H1 (cell line): ENCODE measurements at places on chromosomes 4 and X. TPM values are rescaled to one million over a fixed set of nuclear protein-coding genes. Genes with fewer than 3 reads are reported as not detected.
A peak's percentile ranks its signal among the peaks of the same experiment; 100 is the strongest.

P2RY8 gene
- polyA plus RNA-seq, result 0.15 and 0.19 TPM in 2 replicates

TCEAL4 gene
- 7.3 and 10.1 TPM in 2 replicates for polyA plus RNA-seq

TMEM271 gene
- 0.08 and 0.14 TPM in 2 replicates for polyA plus RNA-seq

USP26 gene
- polyA plus RNA-seq, result not detected in 2 replicates

ART3 gene
- polyA plus RNA-seq, result 0.13 and 0.21 TPM in 2 replicates

DNA sequence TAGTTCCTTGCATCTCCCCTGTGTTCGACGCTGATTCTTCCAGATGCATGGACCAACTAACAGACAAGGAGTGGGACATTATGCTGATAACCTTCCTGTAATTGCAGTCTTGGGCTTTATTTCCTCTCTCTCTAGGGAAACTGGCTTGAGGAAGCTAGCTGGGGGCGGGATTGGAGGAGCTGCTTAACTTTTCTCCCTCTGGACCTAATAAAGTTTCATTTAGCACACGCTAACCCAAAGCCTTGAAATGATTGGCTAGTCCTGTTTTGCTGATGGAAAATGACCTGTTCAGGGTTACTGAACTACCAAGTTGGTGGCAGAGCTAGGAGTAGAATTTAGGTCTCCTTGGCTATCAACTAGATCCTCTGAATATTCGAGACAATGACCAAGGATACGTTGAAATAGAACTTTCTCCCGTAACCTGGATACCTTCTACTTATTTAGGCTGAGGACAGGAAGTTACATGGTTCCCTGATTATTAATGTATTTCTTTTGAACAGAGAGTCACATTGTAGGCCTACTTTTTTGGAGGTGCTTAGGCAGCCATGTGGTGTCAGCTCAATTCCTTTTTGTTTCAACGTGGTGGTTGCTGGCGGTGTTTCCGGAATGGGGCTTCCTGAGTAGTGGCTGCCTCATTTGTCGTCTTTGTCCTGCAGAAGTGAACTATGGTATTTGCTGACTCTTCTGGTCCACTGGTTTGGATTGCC lies 2.0 kb downstream of the PGK1 start:
- no peak for DNase-seq

DNA sequence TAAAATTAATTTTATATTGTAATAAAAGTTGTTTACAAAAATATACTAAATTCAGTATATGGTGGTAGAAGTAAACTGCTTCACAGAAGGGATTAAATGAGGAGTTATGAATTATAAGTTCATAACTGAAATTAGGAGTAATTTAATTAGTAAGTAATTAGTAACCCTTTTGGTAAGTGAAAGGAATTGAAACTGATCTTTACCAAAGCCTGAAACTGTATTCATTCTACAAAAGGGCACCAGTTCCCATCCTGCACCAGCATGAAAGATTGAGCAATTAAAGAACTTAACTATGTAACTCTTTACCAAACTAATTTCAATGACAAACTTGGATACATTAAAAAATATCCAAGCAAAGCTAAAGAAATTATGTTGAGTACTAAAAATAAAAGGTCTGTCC lies 8.2 kb downstream of the MED14 start:
- no peak for DNase-seq

GRCh38 chrX:139932901-139933796 lies at the start of gene ATP11C:
Gene ATP11C, minus strand, starts transcription at chrX:139933053. Its CDS starts 1,011 bp downstream, at chrX:139932042.
- DNase-seq, result peak; percentile 73

GRCh38 chr4:99029018-99029735 lies 33.7 kb downstream of the METAP1 start:
- no peak for DNase-seq

DNA sequence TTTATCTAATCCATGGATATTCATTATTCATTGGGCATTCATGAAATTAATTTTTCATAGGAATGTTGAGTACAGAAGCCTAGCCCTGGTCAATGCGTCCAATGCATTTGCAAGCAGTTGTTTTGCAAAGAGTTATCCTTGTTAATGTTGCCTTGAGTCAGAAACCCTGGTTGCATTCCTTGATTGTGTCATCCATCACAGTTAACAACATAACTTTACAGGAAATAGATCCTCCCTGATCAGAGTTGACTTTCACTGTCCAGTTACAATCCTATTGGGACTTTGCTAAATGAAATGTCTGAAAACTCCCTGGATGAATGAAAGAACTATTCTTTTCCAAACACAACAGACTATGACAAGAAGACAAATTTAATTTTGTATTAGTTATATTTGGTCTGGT lies 924.3 kb upstream of the SLIT2 start:
- DNase-seq, result no peak

DNA sequence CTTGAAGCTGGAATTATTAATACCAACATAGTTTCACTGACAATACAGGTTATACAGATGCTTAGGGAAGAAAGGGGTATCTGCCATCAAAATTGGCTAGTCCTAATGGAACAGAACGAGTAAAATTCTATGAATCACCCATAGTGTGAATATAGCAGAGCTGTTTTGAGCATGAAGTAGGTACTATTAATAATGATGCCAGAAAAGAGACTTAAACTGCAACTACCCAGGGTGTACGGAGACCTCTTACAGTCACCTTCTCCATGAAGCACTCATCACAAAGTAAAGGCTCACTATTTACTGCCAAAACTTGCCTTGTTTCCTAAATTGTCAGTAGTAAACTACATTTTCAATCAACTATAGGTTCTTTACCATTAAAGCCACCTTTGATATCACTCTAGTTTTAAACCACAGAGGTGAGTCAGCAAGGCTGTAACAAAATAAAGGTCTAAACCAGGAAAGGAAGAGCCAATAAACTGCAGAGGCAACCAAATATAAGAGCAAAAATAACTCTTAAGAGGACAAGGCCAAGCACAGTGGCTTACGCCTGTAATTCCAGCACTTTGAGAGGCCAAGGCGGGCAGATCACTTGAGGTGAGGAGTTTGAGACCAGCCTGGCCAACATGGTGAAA lies 114.4 kb downstream of the FRYL start:
- DNase-seq, result no peak

DNA sequence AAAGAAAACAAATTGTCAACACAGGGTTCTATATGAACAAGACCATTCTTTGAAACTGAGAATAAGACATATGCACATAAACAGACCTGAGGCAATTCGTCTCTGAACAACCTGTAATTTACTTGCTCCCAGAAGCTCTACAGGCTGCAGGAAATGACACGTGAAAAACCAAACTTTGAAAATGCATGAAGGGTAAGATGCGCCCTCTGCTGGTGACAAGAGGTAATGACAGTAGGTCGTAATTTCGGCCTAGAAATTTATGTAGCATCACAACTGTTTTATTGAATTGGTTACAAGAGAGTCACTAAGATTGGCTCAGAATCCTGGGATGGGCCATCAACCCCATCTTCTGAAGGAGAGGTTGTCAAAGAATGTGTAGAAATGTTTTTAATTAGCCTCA lies 276.5 kb downstream of the PPP4R3C start:
- DNase-seq, result no peak

GRCh38 chr4:183610033-183610432 lies 49.0 kb downstream of the RWDD4 start:
- DNase-seq, result no peak

DNA sequence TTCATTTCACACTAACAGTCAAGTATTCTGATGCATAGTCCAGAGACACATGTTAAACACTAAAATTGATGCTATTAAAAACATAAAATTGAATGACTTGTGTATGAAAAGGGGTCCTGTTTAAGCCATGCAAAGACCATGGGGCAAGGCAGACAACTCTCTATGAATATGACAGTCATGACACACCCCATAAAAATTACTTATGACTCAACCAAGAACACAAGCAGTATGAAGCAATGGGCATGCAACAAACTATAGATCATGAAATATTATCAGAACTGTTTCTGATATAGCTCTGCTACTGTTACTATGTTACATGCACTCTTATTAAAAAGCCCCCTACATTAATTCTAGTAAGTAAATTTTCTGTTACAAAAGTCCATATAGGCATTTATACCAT lies 57.5 kb upstream of the ZCCHC13 start:
- no peak for DNase-seq

DNA sequence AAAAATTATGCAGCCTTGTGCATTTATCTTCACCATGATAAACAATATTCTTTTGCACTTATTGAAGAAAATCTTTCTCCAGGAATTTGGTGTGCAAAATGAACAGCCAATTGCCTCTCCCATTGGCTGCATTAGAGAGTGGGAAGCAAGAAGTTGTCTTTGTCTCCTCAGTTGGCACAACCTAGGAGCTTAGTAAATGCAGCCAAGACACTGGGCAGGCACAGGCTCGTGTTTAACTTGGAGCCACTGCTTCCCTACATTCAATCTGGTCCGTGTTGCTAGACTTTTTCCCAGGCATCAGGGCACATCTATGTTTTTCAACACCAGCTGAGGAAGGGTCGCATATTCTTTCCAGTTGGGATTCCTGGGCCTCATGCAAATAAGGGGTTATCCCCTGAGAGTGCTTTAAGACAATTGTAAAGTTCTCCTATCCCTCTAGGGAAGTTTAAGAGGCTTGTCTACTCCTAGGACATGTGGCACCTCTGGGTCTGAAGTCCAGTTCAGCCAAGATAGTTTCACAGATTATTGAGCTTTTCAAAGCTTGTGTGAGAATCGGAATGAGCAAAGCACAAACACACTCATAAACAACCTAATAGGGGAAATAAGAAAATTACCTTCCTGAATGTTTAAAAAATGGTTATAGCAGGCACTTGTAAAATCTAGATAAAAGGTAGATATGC lies 31.8 kb upstream of the SRD5A3 start:
- no peak for DNase-seq

- DNase-seq, result no peak
These were observed 341.2 kb upstream of the BOD1L1 start for GRCh38 chr4:13968723-13969122.

GRCh38 chr4:1776521-1777161 lies 16.5 kb upstream of the FGFR3 start:
- no peak for DNase-seq

DNA sequence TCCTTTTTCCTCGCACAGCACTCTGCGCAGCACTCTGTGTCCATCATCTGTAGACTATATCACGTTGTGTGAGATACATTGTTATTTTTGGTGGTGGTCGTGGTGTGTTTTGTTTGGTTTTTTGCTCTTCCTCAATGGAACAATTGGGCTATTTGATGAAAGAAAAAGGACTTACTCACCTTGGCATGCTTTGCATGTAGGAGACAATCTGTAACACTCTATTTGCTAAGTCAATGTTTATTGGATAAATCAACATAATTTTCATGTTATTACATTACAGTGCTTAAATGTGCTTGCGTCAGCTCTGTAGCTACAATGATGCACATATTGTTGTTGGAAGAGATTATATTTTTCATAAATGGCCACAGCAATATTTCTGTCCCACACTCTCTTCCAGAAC lies 12.5 kb upstream of the CD99 start:
- no peak for DNase-seq

GRCh38 chr4:604131-604530 lies 21.2 kb upstream of the PDE6B start:
- no peak for DNase-seq

DNA sequence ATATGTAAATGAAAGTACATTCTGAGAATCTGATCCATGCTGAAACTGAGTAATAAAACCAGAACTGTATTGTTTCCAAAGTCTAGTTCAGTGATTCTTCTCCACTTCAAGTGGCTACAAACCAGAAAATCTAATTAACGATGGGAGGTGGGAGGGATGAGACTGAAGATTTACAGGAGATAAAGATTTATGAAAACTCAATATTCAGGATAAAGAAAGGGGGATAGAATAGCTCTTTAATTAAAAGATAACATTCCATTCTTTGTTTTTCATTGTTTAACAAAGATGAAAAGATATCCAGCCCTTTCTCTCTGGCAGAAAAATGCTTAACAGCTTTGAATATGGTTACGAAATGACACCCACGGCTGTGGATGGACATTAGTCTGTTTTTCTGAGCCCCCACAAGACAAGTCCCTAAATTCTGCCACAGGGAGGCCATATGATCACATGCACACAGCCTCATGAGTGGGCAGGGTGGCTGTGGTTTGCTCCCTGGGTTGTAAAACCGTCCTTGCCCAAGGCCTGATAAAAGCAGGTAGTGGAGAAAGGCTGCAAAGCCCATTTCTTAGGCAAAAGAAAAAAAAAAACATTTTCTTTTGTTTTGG lies 36.4 kb downstream of the TMEM150C start:
- DNase-seq, result no peak

- no peak for DNase-seq
These were observed 28.4 kb downstream of the ZNF185 start for GRCh38 chrX:152926279-152926678.

- no peak for DNase-seq
These were observed 9.8 kb upstream of the ANXA5 start for GRCh38 chr4:121706595-121707021.

GRCh38 chrX:44012484-44013096 lies 39.4 kb upstream of the NDP start:
- no peak for DNase-seq

DNA sequence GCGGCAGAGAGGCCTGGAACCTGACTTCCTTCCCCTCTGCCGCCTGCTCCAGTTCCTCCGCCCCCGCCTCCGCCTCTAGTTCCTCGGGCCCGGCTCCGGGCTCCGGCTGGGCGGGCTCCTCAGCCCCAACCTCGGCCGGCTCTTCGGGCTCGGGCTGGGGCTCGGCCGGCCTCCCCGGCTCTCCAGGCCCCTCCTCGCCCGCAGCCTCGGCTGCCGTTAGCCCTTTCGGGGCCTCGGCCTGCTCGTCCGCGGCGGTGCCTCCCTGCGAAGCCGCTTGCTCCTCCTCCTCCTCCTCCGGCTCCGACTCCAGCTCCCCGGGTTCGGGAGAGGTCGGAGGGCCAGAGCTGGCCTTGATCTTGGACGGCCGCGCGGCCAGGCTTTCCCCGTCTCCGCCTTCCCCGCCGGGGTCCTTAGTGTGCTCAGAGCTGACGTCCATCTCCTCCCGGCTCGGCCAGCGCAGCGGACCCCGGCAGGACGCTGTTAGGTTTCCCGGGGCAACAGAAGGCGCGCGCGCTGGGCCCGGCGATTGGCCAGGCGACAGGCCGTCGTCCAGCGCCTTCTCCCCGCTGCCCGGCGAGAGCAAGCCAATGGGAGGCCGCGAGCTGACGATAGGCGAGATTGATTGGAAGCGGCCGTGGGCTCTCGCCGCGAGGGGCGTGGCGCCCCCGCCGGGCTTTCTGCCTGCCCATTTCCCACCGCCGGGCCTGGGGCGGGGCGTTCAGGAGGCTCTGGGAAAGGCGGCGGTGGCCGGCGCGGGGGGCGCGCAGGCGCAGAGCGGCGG lies 479 bp upstream of the TADA2B start:
- peak; percentile 92 for DNase-seq

DNA sequence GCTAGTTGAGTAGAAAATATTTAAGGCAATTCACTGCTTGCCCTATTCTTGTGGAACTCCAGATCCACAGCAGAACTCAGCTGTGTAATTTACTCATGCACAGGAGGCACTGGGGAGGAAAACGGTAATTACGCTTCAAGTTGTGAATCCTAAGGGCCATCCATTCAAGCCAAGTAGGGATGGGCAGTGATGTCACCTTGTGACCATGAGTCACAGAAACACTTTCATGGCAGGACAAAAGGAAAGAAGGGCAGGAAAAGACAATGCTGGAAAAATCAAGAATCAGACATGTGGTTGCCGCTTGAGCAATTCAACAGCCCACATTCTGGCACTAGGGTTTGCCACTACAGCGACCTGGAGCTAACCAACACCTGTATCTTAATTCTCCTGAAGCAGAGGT lies 1.4 kb downstream of the PAQR3 start:
- DNase-seq, result no peak
